Activated T-helper 2 cell treated with anti-CD3 and anti-CD28 coated beads, Interferon-gamma antibody, Interleukin-2, Interleukin-4, amounts not matched to agents 10 μg/mL and 5 μg/mL and 100 μg/mL, durations not matched to agents 14 hours and 24 hours and 36 hours (primary cell): ENCODE measurements at places on chromosomes 13 and 19. TPM values are rescaled to one million over a fixed set of nuclear protein-coding genes. Genes with fewer than 3 reads are reported as not detected.

- DNase-seq = no peak
Measured at GRCh38 chr19:54795758-54796157, 7.7 kb upstream of the KIR2DL4 start.

GRCh38 chr19:57057036-57057686 lies 62.6 kb upstream of the USP29 start:
- DNase-seq = no peak

The ADAMTS10 gene
- total RNA-seq = 0.71 and 0.80 TPM in 2 replicates

The ENOX1 gene
- total RNA-seq = 0.18 TPM in 1 of 2 replicates, not detected in the other

The SLC10A2 gene
- not detected in 2 replicates for total RNA-seq

The CATSPERD gene
- total RNA-seq = not detected in 2 replicates
